Gastrocnemius medialis (tissue), 4 donors: ENCODE measurements at places on chromosomes 6 and 20. TPM values are rescaled to one million over a fixed set of nuclear protein-coding genes. Genes with fewer than 3 reads are reported as not detected.
A peak's percentile ranks its signal among the peaks of the same experiment; 100 is the strongest.

GRCh38 chr20:1820138-1821079, 74.8 kb upstream of the SIRPA start:
- DNase-seq = no peak

DNA sequence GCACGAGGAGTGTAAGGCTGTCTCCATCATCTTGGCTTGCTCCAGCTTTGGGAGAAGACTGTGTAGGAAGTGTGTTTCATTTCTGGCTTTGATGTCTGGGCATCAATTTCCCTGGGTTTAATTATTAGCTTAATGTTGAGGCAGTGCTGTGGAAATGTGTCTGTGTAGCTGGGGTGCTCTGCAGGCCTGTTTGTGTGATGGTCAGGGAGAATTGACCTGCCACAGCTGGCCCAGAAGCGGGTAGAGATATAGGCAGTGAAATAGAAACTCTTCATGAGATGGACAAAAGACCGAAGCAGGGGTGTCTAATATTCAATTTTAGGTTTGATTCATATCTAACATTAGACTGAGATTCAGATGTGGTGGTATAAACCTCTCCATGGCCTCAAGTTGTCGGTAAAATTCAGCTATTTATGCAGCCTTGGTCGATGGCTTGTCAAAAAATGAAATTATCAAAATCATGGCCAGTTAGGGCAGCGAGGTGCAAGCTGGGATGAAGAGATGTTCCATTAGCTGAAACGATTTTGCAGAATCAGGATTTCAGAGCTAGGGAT, 95.3 kb upstream of the SNX9 start:
- no peak for DNase-seq

CDH26 gene
- not detected for total RNA-seq

DNA sequence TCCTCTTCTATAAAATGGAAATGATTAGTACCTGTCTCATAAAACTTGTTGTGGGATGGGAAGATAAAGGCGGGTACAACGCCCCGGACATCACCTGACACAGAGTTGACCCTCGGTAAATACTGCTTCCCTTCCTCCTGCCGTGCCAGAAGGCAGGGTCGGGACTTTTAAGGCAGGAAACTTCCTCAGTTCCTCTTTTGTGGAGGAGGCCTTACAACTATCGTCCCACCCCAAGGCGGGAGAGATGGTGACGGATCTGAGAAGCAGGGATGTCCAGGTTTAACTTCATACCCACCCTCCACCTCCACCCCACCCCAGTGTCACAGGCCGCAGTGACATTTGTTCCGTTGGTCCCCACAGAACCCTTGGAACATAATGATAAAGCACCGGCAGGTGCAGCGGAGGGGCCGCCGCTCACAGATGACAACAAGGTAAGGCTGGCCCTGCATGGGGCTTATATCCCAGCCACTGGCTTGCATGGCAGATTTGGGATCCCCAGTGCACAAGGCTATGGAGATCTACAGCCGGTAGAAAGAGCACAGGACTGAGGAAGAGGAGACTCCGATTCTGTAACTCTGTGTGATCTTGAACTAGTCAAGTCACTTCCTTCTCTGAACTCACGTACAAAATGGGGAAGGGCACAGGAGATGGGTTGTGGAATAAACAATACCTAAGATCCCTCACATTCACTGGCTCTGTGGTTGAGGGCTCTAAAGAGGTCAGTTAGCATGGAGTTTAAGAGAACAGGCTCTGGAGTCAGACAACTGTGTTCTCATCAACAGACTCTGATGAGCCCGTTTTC, 764 bp downstream of the DNTTIP1 start:
- DNase-seq = no peak

SEMG1 gene
- not detected for total RNA-seq

ETV7 gene
- not detected for total RNA-seq

GRCh38 chr6:7974938-7975763, 64.6 kb upstream of the TXNDC5 start:
- DNase-seq = peak; percentile 80
